Activated naive CD4-positive, alpha-beta T cell (primary cell): ENCODE measurements at places on chromosomes 12 and 14.
A peak's percentile ranks its signal among the peaks of the same experiment; 100 is the strongest.

DNA sequence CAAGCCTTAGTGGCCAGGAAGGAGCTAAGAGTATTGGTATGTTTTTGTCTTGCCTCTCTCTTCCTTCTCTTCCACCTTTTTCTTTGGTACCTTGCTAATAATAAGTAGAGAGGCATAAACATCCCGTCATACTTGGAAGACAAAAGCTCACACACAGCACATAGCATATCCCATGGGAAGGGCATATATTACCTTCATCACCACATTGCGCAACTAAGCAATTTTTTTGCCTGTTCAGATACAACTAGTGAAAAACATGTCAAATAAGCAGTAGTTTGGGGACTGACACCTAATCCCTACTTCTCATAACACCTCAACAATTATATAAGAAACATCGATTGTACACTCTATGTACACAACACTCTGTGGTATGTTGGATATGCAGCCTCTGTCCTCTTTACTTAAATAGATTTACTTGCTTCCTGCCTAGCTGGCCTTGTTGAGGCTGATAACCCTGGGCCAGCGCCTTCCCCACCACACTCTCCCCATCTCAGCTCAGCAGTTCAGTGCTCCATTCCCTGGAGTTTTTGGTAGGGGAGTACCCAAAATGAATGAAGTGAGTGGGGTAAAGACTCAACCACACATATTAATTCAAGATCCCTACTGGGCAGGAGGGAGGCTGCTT, 35.4 kb downstream of the MBIP start:
- DNase-seq, result no peak

DNA sequence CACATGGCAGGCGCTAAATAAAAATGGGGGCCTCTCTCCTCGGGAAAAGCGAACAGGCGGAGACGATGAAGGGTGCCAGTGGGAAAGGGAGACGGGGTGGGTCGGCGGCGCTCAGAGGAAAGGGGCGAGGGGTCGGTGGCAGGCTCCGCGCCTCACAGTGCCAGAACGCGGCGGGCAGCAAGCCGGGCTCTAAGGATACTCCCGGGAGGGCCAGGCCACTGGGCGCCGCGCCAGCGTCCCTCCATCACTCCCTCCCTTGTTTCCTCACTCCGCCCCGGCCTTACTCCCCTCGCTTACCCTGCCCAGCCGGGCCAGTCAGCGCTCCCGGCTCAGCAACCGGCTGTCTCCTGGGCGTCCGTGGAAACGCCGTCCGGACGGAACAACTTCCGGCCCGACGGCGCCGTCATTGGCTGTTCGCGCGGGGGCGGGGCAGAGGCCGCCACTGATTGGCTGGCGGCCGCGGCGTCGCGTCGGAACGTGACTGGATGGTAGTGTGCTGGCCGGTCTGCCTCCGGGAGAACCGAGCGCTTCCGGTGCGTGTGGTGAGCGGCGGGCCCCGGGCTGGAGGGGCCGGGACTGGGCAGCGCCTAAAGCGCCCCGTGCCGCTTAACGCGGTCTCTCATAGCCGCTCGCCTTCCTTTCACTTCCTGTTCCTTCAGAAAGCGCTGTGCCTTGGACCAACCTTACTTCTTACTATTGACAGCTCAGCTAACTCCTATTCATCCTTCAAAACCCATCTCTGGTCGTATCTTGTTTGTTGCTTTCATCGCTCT, 53.0 kb downstream of the SLC25A47 start:
- peak; percentile 84 for DNase-seq

DNA sequence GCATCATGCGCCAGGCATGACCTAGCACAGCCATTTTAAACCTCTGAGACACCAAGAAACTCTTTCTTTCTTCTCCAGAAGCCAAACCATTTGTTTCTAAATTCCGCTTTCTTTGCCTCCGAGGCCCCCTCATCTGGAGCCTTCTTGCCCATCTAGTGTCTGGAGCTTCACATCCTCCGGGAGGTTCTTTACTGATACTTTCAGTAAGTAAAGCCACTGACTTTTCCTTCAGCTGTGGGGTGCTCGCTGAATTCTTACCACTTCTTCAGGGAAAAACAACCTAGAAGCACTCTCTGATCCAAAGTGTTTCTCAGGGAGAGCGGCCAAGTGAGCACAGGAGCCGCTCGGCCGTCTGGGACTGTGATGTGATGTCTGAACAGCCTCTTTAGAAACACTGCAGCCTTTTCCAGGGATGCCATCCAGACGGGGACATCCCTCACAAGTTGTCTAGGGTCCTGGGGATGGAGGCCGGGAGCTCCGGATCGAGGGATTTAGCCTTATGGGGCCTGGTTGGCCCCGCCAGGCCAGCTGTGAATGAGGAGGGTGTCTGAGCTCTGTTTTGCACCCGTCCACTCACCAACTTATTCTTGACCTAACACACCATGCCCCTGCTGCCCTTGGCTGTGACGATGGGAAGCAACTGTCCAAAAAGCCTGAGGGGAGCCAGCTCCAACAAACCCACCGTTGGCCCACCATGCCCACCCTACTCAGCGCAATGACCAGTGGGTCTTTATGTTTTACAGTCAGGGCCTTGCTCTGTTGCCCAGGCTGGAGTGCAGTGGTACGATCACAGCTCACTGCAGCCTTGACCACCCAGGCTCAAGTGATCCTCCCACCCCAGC, 160.6 kb downstream of the ZFP36L1 start:
- no peak for DNase-seq

DNA sequence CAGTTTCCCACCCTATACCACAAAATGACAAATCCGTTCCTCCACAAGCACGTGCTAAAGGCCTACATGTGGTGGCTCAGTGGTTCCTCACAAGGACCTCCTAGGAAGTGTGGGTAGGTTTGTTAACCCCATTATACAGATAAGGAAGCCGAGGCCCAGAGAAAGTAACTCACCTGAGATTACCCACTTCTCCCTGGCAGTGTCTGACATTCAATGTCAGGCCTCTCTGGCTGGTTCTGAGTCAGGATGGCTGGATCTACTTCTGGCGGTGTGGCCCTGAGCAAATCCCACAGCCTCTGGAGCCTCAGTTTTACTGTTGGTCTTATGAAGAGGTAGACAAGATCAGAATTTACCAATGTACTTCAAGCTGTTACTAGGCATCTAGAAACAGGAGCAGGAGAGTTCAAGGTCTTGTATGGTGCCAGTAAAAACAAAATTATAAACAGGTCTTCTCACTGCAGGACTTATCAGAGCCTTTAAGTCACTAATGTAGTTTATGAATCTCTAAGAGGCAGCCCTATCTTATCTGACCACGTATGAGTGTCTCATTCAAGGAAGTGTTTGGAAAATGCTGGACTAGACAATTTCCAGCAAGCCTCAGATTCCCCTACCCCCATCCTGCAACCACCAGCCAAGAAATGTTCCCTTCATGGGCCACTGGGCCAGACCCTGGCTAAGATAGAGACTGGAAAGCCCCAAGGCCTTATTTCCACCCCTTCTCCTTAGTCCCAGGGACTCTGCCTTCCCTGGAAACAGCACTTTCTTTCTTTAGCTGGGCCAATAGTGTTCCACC, 4.2 kb downstream of the HSPB8 start:
- DNase-seq, result no peak

- no peak for DNase-seq
Measured at GRCh38 chr12:71941174-71941573, 2.5 kb downstream of the TPH2 start.

DNA sequence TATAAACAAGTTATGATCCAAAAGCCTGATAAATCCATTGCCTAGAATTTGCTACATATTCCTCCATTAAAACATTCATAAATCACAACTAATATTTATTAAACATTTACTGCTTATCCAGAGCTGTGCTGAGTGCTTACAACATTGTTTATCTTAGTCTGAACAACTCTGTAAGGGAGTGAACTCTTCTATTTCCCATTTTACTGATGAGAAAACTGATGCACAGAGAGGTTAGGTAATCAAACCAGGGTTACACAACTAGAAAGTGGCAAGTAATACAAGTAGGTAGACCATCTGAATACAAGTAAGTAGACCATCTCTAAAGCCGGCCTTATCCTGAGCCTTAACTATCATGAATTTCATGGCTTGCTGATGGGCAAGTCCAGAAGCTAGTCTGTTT, 39.5 kb downstream of the WASHC3 start:
- no peak for DNase-seq

- DNase-seq, result no peak
Measured at GRCh38 chr12:115323223-115323905, 639.4 kb upstream of the TBX3 start.

GRCh38 chr14:104367866-104368750, 211.5 kb upstream of the C14orf180 start:
- DNase-seq, result no peak

DNA sequence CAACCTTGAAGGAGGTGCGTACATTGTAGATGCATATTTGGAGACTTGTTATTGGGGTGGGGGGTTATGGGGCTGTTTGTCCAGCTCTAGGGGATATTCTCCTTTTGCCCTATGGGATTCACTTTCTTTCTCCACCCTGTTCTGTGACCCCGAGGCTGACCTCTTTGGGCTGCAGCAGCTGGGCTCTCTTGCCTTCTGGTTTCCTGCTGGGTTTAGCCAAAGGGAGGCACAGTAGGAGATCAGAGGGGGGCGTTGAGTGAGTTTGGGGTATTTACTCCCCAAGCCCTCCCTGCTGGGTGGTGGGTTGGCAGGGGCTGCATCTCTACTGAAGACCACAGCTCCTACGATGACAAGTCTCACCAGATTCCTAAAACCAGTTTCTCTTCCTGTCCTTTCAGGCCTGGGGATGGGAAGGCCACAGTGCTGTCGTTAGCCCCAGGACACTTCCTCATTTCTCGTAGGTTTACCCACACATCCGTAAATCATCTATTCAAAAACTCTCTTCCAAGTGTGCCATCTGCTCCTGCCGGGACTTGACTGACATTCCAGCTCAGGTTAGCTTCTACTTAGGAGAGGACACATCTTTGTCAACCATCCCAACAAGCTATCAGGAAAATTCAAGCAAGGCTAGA, 127.1 kb downstream of the TMEM30B start:
- no peak for DNase-seq

DNA sequence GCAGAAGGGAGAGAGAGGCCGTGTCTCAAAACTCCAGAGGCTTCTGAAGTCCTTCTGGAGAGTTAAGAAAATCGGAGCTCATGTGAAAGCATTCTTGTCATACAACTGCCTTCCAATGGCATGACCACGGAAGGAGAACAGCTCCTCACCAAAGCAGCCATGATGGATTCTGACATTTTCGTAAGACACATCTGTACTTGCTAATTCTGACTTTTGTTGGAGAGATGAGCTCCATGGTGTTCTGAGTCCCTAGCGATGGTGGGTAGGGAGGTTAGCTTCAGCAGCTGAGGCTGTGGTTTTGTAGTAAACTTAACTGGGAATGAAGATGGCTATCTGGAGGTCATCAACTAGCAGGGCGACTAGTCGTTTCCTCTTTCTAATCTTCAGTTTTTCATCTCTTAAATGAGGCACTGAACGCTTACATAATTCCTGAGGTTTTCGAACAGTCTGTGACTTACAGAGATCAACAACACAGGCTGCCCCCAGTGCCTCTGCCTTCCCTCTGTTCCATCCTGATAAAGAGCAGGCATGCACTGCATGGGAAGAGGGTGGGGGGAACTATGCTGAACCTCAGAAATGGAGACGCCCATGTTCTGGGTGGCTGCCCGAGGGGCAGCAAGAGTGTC, 28.6 kb upstream of the DICER1 start:
- DNase-seq, result no peak

GRCh38 chr12:29961231-29961630, 177.5 kb upstream of the TMTC1 start:
- no peak for DNase-seq

GRCh38 chr12:49761677-49762467, 20.5 kb downstream of the TMBIM6 start:
- DNase-seq, result no peak

- DNase-seq, result no peak
Measured at GRCh38 chr12:25573346-25573745, 20.3 kb upstream of the LMNTD1 start.

GRCh38 chr12:93323625-93324329, 53.9 kb upstream of the NUDT4 start:
- DNase-seq, result no peak

- DNase-seq, result no peak
Measured at GRCh38 chr14:85279407-85279806, 250.5 kb upstream of the FLRT2 start.

- DNase-seq, result no peak
Measured at GRCh38 chr14:59583755-59584154, 7.1 kb upstream of the CCDC175 start.

DNA sequence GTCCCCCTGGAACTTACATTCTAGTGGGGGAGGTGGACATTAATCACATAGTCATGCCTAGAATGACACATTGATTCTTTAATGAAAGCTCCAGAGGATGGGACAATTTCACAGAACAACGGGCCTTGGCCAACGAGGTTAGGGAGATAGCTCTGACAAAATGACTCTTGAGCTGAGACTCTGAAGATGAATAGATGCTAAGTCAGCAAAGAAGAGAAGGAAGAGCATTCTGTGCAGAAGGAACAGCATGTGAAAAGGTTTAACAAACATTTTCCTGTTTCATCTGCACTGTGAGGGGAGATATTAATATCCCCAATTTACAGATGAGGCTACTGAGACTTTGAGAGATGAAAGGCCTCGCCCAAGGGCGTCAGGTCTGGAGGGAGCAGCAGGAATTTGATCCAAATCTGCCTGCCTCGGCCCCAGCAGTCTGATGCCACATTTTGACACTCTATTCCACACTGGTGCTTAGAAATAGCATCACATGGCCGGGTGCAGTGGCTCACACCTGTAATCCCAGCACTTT, 193.6 kb downstream of the RBM19 start:
- DNase-seq, result no peak

- DNase-seq, result no peak
Measured at GRCh38 chr12:6200256-6201212, at the start of gene CD9. TSS of gene CD9 (plus strand) at chr12:6200400. CDS start at chr12:6200500, 100 bp downstream.

DNA sequence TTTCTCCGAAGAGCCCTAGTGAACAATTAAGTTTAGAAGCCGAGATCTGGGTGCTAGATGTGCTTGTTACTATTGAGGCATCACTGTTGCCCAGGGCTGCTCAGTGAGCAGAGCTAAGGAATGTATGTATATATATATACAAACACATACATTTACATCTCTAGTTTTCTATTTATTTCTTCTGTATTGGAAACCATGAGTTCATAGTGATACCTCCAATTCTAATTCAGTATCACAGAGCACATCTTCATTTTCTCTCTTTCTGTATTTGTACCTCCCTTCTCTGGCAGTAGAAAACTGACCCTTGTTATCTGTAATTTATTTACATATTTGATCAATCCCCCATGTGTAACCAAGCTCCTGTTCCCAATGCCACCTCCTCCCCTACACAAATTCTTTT, 40.7 kb upstream of the FUT8 start:
- DNase-seq, result no peak

DNA sequence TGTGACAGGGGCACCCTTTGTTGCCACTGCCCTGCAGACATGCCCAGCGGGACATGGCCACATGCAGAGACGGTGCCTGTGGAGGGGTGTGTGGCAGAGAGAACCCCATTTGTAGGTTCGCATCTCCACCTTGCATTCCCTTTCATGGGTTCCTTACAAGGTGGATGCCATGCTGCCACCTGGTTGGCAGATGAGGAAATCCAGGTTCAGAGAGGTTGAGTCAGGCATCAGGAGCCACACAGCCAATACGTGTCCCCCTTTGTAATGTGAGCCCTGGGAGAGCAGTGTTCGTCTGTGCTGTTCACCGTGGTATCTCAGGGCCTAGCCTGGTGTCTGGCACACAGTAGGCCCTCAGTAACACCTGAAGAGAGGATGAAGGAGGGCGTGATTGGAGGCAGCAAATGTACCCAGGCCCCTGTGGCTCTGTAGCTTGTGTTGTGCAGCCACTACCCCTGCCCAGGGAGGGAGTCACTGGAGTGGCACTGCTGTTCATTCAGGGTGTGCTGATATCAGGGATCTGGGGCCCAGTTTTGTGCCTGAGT, 9.1 kb downstream of the SH2B3 start:
- DNase-seq, result no peak

- no peak for DNase-seq
Measured at GRCh38 chr14:95575840-95576473, 41.1 kb downstream of the GLRX5 start.
